ENCODE measurements at places on chromosomes 1 and 21.
A peak's percentile ranks its signal among the peaks of the same experiment; 100 is the strongest.

- peak; percentile 19 for DNase-seq
Observed at GRCh38 chr1:86774305-86775295, 70.2 kb downstream of the SH3GLB1 start.

GRCh38 chr1:59072583-59072947 lies 224.3 kb upstream of the FGGY start:
- DNase-seq: no peak

DNA sequence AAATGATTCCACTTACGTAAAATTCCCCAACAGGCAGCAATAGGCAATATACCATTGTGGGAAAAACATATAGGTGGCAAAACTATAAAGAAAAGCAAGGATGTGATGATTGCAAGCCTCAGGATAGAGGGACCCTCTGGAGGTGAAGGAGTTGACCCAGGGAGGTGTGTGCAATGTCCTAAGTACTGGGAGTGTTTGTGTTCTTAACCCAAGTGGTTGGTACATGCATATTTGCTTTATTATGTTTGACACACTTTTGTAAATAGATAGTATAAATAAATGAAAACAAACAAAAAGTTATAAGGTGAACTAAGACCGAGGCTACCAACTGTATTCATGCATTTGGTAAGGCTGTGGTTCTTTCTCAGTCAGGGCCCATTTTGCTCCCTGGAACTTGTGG lies 7.5 kb downstream of the MX1 start:
- DNase-seq: no peak

- DNase-seq: no peak
Observed at GRCh38 chr1:46508757-46509156, 19.1 kb downstream of the DMBX1 start.

GRCh38 chr1:12466816-12467215 lies 151.2 kb downstream of the DHRS3 start:
- no peak for DNase-seq
